ENCODE measurements at places on chromosomes 1 and 21. TPM values are rescaled to one million over a fixed set of nuclear protein-coding genes. Genes with fewer than 3 reads are reported as not detected.

LCE1F gene
- not detected for total RNA-seq

FCRL2 gene
- not detected for total RNA-seq

MFN2 gene
- 90.4 TPM for total RNA-seq

EVA1B gene
- 32.0 TPM for total RNA-seq

IFT25 gene
- 23.1 TPM for total RNA-seq

PDZK1IP1 gene
- 2.5 TPM for total RNA-seq

KCNE2 gene
- not detected for total RNA-seq

Measured in airway epithelial cell (primary cell).